ENCODE measurements at places on chromosomes 11 and 22.

DNA sequence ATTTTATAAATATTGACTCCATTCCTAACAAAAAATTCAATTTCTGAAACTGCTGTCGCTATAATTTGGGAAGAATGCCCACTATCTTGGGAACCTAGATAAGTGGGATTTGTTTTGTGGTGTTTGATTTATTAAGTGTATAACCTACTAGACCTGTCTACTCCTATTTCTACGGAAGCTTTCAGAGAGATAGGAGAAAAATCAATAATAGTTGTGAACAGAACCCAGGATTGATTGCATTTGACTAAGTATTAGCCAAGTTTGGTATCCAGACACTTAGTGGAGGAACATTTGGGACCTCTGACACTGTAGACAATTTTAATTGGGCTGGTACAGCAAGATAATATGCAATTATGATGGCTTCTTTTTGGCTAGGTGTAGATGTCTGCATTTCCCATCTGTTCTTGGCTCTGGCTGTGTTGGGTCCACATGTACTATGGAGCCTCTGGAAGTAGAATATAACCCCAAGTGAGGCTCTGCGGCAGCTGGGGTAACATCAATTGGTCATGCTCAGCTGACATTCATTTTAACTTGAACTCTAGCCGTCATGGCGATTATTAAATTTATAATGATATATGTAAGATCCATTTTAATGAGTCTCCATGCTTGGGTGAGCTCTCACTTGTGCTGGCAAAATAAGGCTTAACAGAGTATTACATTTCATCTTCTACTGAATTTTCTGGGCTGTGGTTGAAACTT, 111.5 kb upstream of the E2F8 start:
- DNase-seq: no peak

- DNase-seq: peak; percentile 34
These were observed 175.2 kb downstream of the NELL1 start for GRCh38 chr11:20844630-20845029.

GRCh38 chr11:83118814-83119213, 38.1 kb upstream of the PCF11 start:
- no peak for DNase-seq

- DNase-seq: no peak
These were observed 14.9 kb downstream of the SERPIND1 start for GRCh38 chr22:20788627-20789344.

GRCh38 chr11:19435306-19435989, 194.7 kb upstream of the E2F8 start:
- no peak for DNase-seq

DNA sequence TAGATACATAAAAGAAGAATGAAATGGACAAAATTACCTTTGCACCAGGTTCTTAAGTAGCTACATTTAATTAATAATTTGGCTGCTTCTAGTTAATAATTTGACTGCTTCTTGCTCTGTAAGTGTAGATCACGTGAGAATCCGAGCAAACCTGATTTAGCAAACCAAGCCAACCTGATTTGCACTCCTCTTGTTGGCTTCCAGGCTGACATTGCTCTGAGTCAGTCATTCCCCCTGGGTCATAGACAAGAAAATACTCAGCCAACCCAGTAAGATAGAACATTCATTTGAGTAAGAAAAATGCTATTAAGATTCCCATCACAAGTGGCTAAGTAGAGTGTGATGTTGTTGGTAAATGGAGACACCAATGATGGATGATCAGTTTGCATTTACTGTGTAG, 304.1 kb downstream of the C11orf87 start:
- DNase-seq: no peak

DNA sequence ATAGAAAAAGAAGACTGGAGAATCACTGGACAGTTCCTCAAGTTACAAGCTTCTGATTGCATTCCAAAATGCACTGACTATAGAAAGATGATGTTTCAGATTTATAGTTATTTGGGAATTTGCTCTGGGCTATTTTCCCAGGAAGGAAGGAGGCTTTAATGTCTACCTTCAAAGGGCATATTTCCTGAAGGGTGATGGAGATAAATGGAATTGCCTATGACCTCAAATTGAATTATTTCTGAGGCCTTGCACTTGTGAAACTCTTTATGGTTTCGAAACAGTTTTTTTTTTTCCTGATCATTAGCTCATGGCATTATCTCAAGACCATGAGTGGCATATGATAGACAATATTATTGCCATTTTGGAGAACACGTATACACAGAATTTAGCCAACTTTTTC, 333.9 kb downstream of the METTL15 start:
- no peak for DNase-seq

DNA sequence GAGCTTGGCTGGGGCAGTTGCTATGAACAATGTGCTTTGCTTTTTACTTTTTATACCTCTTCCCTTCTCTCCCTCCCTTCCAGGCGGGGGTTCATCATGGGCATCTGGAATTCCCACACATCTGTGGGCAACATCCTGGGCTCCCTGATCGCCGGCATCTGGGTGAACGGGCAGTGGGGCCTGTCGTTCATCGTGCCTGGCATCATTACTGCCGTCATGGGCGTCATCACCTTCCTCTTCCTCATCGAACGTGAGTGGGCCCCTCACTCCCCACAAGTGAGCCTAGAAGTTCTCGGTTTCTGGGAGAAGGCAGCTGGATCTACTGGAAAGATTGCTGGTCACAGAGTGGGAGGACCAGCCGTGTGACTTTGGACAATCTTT, 17.4 kb downstream of the SLC37A2 start:
- DNase-seq: no peak

DNA sequence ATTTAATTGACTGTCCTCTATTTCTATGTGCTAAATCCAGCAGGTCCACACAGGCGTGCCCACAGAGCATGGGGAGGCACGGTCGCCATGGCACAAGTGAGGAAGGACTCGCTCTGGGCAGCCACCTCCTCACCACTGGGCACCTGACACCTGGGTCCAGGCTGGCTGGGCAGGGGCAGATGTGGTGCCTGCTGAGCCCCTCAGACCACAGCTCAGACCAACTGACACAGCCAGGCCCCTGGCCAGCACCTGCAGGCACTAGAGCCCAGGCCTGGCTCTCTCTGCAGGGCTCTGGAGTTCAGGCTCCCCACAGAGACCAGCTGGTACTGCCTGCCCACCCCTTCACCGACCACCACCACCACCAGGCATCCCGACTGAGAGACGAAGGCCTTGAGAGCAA, 27.9 kb downstream of the LINC01488 start:
- DNase-seq: no peak

GRCh38 chr11:7973011-7973410, 7.8 kb upstream of the NLRP10 start:
- DNase-seq: no peak

DNA sequence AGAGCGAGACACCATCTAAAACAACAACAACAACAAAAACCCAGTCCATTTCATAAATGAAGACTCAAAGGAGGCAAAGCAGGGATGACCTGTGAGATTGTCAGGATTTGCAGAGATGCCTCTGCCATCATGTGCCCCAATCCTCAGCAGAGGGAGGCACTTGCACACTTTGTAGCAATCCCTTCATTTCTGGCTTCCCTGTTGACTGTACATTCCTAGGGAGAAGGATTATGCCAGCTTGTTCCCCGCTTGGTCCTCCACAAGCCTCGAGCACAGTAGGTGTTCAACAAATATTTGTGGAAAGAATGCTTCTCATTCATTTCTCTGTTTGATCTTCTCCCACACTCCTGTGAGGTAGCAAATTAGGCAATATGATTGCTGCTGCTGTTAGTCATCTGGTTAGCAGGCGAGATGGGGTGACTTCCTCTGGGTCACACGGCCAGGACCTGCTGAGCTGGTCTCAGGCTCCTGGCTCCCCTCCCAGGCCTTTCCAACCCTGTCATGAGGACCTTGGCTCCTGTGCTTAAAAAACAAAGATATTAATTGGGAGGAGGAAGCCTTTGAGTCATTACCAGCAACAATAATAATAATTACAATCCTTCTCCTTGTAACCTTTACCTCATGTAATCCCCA, 34.1 kb downstream of the LIF start:
- no peak for DNase-seq

GRCh38 chr22:42766860-42767259, 46.2 kb upstream of the A4GALT start:
- DNase-seq: no peak

DNA sequence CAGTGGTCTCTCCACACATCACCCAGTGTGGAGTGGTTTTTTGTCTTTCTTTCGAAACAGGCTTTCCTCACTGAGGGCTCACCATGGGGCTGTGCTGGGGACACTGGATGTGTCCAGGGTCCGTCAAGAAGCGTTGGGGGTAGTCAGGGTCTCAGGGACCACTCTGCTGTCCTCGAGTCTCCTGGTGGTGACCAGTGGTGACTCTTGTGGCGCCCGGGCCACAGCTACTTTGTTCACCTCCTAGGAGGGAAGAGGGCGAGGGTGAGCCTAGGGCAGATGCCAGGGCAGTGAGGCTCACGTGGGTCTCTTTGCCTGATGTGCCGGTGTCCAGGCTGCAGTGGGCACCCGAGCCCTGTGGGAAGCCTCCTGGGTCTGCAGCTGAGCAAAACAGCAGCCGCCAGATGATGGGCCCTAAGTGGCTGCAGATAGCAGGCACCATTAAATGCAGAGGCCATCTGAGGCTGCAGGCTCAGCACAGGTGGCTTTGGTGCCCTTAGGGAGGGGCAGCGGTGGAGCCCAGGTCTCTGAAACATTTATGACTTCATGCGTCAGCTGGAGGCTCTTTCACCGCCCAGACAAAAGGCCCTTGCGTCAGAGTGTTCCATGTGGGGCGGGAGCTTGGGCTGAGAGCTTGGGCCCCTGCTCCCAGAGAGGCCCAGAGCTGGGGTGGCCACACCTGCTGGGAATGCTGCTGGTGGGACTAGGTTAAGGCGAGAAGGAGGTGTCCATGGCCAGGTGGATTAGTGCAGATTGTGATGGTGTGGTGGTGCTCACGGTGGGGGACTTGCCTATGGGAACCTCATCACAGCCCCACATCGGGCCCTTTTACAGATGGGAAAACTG, 29.5 kb downstream of the KCNQ1 start:
- no peak for DNase-seq

- no peak for DNase-seq
These were observed 9.4 kb upstream of the EI24 start for GRCh38 chr11:125559888-125560287.

DNA sequence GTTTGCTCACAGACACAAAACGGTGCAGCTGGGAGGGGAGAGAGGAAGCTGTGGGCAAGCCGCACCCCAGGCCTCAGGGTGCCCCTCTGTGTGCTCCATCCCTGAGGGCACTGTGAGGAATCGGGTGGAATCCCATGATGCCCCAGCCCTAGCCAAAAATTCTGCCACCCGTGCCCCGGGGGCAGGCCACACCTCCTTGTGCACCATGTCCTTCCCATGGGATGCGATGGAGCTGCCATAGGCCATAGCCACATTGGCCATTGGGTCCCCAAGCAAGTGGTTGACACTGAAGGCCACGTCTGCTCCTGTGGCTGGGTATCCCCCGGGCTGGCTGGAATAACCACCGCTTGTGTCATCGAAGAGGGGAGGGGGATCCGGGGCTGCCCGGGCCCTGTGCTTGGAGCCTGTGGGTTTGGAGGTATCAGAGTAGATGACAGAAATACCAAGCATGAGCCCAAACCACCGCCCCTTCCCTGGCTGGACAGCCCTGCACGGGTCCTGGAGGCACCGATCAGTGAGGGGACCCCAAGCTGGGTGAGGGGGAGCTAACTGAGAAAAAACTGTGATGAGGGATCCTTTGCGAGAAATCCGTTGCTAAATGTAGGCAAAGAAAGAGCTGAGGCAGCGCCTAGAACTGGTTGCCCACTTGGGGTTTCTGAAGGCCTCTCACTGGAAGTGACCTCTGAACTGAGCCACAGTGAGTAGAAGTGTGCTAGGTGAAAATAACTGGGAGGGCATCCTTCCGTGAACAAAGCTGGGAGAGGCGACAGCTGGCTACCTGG, 863 bp downstream of the YIF1A start:
- DNase-seq: no peak

DNA sequence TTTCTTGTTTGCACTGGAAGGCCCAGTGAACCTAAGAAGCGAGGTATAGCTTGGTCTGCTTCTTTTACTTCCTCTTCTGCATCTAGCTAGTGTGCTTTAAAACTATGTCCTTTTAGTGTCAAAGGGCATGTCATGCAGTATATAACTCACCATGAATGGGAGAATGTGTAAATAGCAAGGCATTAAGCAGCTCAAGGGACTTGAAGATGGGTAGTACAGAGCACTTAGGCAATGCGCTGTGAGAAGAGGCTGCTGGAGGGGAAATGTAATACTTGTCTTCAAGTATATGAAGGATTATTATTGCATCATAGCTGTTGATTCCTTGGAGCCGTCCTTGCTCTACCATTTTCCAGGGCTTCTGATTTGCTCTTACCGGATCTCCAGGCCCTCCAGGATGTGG, 7.6 kb downstream of the MAML2 start:
- DNase-seq: no peak

DNA sequence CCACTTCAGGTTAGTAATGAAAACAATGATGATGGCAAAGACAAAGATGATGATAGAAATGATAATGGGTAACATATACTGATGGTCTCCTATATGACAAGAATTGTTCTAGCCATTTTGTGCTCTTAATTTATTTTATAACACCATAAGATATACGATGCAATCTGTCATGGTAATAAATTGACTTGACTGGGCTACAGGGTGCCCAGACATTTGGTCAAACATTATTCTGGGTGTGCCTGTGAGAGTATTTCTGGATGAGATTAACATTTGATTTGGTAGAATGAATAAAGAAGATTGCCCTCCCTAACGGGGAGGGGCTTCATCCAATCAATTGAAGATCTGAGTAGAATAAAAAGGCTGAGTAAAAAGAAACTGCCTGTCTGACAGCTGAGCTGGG, 237.3 kb downstream of the LARGE1 start:
- DNase-seq: no peak

GRCh38 chr22:21571679-21572078, 4.2 kb downstream of the UBE2L3 start:
- DNase-seq: no peak

DNA sequence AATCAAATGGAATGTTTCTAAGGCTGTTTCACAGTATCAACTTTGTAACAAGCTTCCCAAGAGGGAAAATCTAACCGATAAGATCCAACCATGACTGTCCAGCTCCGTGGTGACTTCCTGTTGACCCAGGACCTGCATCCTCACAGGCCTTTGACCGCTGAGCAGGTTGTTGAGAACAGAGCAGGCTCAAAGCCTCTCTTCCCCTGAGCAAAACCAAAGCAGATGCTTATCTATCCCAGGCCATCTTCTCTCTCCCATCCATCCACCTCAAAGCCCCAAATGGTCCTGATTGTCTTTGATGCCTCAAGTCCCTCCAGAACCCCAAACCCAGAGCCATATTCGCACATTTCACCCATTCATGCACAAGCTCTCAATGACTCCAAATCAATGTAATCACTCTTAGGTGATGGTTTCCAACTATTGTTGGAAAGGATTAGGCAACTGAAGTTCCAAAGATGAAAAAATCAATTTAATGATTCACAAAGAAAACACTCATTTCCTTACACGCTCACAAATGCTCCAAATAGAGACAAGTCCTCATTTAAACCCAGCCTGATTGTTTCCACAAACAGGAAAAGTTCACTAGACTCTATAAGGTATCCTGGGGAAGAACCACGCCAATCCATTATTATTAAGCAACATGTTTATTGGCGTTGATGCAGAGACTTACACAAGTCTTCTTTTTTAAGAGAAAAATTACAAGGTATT, 48.7 kb downstream of the C11orf58 start:
- DNase-seq: no peak

Measured in NCI-H2081 treated with DMSO at 0.1 percent for 48 hours (cell line).